ENCODE measurements at places on chromosomes 13 and 19. TPM values are rescaled to one million over a fixed set of nuclear protein-coding genes. Genes with fewer than 3 reads are reported as not detected.

DNA sequence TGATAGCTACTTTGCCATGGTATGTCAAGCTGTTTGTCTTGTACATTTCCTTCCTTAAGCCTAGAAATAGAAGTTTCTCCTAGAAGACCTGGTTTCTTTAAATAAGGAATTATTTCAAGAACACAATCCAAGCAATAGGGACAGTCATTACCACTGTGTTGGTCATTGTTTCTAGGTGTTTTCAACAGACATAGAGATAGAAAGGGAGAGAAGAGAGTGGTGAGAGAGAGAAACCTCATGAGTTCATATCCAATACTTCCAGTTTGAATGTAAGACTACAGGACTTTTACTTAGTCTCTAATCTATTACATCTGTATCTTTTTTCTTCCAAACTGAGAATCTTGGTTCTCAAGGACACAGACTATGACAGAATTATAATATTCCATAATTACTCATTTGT is 245.9 kb upstream of the STARD13 start:
- no peak overlapping the region for H3K4me3 ChIP-seq
- no peak overlapping the region for H3K27ac ChIP-seq
- no peak for DNase-seq
- H3K36me3 ChIP-seq: no peaks in the 10 kb centered on the region
- H3K27me3 ChIP-seq: peaks cover 4% of the 10 kb centered on the region
- peaks cover 3% of the 10 kb centered on the region for H3K4me1 ChIP-seq

DNA sequence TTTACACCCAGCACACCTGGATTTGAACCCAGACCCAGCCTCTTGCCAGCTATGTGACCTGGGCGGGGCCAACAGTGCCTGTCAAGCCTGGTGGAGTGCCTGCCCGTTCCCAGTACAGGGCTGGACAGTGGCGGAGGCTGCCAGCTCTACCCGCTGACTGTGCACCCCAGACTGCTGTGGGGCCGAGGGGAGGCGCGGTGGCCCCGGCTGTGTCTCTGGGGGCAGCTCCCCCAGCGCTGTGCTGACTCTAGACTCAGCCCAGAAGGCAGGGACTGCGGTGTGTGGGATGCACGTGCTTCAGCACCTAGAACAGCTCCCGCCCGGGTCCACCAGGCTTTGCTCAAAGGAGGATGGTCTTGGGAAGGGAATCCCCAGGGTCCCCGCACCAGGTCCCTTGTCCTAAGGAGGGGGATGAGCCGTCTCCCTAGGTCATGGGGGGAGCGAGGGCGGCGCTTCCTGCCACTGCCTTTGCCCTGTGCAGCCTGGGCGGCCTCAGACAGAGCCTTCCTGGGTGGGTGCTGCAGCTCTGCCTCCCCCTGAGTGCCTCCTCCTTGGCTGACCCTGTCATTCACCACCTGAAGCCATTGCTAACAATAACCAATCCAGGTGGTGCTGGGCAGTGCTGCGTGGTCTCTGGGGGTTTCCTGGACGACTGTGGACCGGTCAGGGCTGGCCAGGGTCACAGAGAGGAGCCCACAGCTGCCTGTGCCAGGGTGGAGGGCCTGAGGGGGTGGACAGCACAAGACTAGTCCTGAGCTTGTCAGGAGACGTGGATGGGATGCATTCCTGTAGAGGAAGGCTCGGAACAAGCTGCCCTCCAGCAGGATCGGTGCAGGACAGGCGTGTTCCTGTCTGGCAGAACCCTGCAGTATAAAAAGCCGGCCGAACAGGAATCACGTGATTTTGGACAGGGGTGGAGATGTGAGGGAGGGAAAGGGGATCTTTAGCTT is 18.6 kb downstream of the TMEM255B start:
- H3K4me3 ChIP-seq: no peak overlapping the region
- peaks cover 7% of the 10 kb centered on the region for H3K27me3 ChIP-seq
- no peaks in the 10 kb centered on the region for H3K36me3 ChIP-seq
- DNase-seq: no peak

Gene CGB7
- polyA plus RNA-seq: not detected

Gene RUBCNL
- polyA plus RNA-seq: not detected

Gene EID2B
- 8.5 TPM for polyA plus RNA-seq

- no peaks in the 10 kb centered on the region for H3K36me3 ChIP-seq
- no peak for DNase-seq
- no peaks in the 10 kb centered on the region for H3K27me3 ChIP-seq
- H3K4me3 ChIP-seq: no peak overlapping the region
- no peak overlapping the region for H3K27ac ChIP-seq
These were observed 2859.1 kb downstream of the PCDH9 start for GRCh38 chr13:64371045-64371444.
